ENCODE measurements at places on chromosomes 1 and 21.

DNA sequence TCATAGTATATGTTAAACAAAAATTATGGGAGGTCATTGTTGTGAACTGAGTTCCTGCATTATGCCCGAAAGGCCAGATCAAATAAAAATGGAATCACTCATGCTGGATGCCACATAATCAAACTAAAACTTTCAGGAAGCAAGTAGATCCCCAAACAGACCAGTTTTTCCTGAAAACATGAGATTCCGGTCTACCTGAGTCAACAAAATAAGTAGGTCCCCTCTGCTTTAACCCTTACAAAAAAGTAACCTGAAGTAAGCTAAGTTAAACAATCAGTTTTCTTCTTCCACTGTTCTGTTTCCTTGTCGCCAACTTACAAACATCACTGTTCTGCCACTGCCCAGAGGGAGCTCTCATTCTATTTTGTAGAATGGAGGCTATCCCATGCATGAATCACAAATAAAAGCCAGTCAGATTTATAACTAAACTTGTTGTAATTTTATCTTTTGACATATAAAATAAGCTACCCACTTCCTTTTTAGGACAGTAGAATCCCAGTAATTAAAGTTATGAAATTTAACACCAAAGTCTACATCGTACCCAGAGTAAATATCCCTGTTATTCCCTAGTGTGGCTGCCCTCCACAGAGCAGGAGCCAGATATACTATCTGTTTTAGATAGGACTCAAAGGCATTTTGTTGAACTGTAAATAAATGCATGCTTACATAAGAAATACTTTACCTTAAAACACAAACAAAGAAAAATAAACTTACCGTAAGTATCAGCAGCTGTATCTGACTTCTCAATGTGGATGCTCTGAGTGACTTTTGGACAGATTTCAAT is 149.4 kb downstream of the TIAM1 start:
- DNase-seq = no peak

GRCh38 chr21:29669416-29669815 is 270.4 kb downstream of the GRIK1 start:
- DNase-seq = no peak

GRCh38 chr1:54136269-54136896 is 16.4 kb downstream of the CDCP2 start:
- no peak for DNase-seq

- DNase-seq = no peak
Measured at GRCh38 chr1:18644013-18644399, 13.4 kb downstream of the PAX7 start.

GRCh38 chr1:162011337-162012012 is 12.2 kb downstream of the OLFML2B start:
- DNase-seq = no peak

DNA sequence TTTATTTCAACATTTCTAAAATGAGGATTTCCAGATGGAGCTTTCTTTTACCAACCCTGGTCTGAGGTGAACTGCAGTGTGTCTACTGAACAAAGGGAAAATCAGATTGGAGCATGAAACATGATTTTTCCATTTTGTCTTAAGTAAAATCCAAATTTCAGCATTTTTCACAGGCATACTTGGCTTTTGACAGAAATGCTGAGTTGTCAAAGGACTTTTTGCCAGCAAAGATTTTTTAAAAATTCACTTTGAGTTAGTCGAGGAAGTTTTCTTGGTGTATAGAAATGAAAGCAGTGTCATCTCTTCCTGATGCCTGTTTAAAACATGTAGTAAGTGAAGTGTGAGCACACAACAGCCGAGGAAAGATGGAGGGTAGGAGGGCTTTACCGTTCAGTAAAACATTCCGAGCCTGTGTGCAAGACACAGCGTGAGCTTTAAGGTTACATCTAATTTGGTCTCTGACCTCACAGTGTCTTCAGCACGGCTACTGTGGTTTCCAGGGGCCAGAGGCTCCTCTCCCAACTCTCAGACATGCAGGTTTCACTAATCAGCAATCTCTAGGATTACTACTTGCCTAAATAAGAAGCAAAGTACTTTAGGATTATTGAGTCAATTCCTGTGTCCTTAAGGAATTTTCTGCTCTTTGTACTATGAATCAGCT is 45.9 kb downstream of the SAMD13 start:
- no peak for DNase-seq

- no peak for DNase-seq
Measured at GRCh38 chr1:153977250-153978240, at the start of gene JTB. Gene JTB, minus strand, starts transcription at chr1:153977674. Its CDS starts 422 bp downstream, at chr1:153977252.

DNA sequence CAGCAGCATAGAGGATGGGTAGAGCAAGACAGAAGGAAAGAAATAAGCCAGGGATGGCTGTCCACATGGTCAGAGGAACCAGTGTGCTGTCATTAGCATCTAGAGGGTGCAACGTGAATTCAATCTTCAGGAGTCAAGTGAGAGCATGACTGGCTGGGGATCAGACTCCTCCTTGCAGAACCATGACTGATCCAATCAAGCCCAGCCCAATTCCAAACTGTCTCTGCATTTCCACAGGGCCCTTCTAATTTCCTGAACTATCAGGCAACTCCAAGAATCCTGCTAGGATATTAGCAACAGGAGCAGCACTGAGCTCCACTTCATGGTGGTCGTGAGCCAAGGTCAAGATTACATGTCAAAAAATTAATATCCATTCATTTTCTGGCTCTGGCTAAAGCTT is 166.8 kb upstream of the CAMK1G start:
- no peak for DNase-seq

- no peak for DNase-seq
Measured at GRCh38 chr1:28078262-28078661, 10.1 kb downstream of the EYA3 start.

GRCh38 chr1:165287781-165288180 is 68.7 kb downstream of the LMX1A start:
- DNase-seq = no peak

GRCh38 chr1:33339413-33339812 is 18.5 kb upstream of the A3GALT2 start:
- no peak for DNase-seq

GRCh38 chr1:235513495-235514366 is 9.5 kb upstream of the B3GALNT2 start:
- no peak for DNase-seq

- DNase-seq = no peak
Measured at GRCh38 chr1:116755066-116755465, 836 bp downstream of the CD2 start.

GRCh38 chr1:121519042-121519755 is 334.4 kb downstream of the SRGAP2C start:
- DNase-seq = peak; percentile 72

- DNase-seq = no peak
Measured at GRCh38 chr1:201265756-201266155, 17.6 kb upstream of the PKP1 start.

DNA sequence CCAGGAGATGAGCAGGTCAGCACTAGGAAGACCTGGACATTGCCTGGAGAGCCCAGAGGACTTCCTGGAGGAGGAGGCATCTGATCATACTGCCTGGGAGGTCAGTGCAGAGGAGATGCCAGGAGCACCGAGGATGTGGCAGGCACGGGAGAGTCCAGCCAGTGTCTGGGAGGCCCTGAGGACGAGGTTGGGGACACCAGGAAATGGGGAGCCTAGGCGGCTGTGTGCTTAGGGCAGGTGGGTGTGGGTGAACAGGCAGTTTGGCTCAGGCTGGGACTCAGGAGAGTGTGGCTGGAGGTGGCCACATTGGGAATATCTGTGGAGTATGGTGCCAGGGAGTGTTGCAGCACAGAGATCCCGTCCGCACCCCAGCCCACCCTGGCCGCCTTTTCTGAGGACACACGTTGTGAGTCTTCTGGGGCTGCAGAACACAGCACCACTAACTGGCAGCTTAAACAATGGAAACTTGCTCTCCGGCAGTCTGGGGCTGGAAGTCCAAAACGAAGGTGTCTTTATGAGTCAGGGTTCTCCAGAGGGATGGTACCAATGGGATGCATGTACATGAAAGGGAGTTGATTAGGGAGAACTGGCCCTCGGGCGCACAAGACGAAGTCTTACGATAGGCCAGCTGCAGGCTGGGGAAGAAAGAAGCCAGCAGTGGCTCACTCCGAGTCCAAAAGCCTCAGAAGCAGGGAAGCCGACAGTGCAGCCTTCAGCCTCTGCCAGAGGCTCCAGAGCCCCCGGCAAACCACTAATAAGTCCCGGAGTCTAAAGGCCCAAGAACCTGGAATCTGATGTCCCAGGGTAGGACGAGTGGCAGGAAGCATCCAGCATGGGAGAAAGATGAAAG is 58.0 kb downstream of the FAAP20 start:
- no peak for DNase-seq

GRCh38 chr21:34702341-34703170 is 33.8 kb downstream of the CLIC6 start:
- DNase-seq = no peak

DNA sequence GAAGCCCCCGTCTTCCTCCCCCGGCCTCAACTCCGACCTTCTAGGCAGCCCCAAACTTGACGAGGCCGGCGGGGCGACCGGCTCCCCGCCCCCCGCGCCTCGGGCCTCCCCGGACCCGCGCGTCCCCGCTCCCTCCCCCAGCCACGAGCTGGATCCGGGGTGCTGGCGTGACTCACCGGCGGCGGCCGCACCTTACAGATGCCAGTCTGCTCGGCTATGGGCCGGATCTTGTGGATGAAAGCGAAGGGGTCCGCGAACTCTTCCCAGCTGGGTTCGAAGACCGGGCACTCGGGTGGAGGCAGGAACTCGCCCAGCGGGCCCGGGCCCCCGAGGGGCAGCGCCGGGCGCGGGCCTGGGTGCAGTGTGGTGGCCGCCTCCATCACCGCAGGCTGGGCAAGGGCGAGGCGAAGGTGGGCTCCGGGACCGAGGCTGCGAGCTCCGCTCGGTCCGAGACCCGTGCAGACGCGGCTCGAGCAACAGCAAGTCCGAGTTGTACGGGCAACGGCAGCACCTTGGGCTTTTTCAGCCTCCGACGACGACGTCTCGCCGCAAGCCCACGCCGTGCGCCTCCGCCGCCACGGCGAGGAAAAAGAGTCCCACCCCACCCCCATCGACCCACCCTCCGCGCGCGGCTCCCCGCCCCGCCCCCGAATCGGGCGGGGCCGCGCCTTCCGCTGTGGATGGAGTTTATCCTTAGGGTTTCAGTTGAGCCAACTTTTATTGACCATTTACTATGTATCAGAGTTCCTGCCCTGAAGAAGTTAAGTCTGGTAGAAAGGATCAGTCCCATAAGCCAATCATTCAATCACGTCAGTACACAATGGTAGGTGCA is at the start of gene KDM5B:
Gene KDM5B, minus strand, starts transcription at position 496 of the 832 bp plus-strand sequence. Its CDS starts 116 bp downstream, at position 380.
- peak; percentile 59 for DNase-seq

DNA sequence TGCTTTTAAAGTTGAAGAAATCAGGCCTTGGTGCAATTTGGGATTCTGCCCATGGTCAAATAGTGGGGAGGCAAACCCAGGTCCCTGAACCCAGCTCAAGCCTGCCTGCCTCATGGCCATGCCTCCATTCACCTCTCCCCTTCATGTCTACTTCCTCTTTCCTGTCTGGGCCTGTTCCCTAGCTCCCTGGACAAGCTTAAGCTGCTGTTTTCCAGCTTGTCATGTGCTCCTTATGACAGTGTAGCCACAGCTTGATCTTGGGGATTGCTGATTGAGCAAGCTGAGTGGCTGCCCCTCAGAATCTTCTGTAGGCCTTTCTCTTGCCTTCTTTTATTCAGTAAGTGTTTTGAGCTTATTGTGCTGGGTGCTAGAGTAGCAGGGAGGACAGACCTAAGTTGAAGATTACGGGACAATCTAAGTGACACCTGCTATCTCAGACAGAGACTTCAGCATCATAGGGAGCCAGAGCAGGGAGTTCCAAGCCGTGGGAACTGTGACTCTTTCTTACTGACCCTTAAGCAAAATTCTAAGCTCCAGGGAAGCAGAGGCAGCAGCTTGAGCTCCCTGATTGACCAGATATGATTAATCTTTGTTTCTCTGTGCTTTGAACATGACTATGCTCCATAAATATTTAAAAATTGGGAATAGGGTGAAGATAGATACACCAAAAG is 520 bp upstream of the MR1 start:
- no peak for DNase-seq

- DNase-seq = no peak
Measured at GRCh38 chr1:154221278-154222001, 685 bp downstream of the UBAP2L start.

DNA sequence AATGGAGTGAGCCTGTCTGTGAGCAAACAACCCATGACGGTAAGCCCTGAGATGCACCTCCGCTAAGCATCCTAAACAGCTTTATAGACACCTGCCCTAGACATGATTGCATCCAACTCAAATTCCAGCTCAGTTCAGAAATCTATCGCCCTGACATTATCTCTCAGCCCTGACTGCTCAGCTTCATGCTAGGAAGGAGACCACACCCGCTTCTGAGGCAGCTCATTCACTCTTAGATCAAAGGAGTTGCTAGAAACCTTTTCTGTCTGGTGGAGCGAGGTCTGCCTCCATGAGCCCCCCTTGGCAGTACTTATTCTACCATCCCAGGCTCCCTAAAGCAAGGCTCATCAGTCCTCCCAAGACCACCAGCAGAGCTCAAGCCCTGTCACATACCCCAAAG is 17.0 kb downstream of the IL10RB start:
- DNase-seq = no peak

- DNase-seq = no peak
Measured at GRCh38 chr1:36576118-36576517, 93.4 kb upstream of the CSF3R start.

- no peak for DNase-seq
Measured at GRCh38 chr1:248821101-248821500, 4.6 kb downstream of the SH3BP5L start.

DNA sequence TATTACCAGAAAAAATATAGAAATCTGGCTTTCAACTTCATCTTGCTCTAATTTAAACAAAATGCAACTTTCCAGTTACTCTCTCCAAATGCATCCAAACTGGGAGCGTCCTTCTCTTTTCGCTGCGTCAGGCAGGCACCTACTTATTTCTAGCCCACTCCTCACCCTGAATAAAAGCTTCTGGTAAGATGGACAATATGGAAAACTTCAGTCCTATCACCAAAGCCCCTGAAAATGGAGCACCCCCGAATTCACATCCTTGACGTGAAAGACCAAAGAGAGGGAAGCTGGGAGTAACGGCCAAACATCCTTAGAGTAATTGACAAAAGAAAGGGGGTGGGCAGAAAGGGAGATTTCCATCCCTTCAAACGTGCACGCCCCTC is 5.5 kb upstream of the PROX1 start:
- DNase-seq = no peak

DNA sequence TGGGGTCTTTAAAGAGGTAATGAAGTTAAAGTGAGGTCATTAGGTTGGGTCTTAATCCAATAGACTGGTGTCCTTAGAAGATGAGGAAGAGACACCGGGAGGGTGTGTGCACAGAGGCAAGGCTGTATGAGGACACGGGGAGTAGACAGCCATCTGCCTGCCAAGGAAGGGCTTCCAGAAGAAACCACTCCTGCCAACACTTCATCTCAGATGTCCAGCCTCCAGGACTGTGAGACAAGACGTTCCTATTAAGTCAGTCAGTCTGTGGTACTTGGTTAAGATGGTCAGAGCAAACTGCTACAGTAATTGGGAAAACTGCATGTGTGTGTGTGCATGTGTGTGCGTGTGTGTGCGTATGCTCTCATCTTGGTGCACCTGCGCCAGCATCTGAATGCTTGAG is 77.1 kb downstream of the RYR2 start:
- no peak for DNase-seq

DNA sequence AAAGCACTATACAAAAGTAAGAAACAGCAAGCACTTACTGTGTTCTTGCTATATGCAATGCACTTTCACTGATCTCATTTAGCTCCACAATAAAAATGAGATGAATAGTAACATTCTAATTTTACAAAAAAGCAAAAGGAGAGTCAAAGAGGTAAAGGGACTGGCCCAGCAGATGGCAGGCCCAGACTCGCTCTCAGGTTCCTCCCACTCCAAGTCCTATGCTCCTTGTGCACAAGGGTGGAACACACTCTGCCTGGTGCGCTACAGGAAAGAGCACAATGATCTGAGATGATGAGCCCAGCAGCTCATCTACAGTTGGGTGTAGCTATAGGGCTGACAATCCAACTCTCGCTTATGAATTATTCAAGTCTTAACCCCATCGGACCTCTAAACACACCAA is 94.1 kb upstream of the LYST start:
- DNase-seq = no peak
